ENCODE measurements at places on chromosomes 6 and 20.
A peak's percentile ranks its signal among the peaks of the same experiment; 100 is the strongest.

- H3K36me3 ChIP-seq: no peaks in the 10 kb centered on the region
- no peaks in the 10 kb centered on the region for H3K27me3 ChIP-seq
- H3K4me3 ChIP-seq: no peak overlapping the region
These were observed 178.2 kb upstream of the HEY2 start for GRCh38 chr6:125571207-125571755.

GRCh38 chr6:136012198-136012887 is 160.8 kb downstream of the PDE7B start:
- no peak for DNase-seq
- H3K27ac ChIP-seq: no peak overlapping the region
- H3K4me3 ChIP-seq: no peak overlapping the region
- H3K27me3 ChIP-seq: no peaks in the 10 kb centered on the region
- H3K36me3 ChIP-seq: no peaks in the 10 kb centered on the region

GRCh38 chr6:104955927-104956730 is 778 bp upstream of the LIN28B start:
- no peaks in the 10 kb centered on the region for H3K36me3 ChIP-seq
- H3K4me1 ChIP-seq: peaks cover 3% of the 10 kb centered on the region
- peak overlapping the region; percentile 94 for H3K27ac ChIP-seq

GRCh38 chr6:105482921-105483320 is 80.0 kb upstream of the PREP start:
- no peaks in the 10 kb centered on the region for H3K36me3 ChIP-seq
- H3K27ac ChIP-seq: no peak overlapping the region
- H3K27me3 ChIP-seq: no peaks in the 10 kb centered on the region
- H3K4me1 ChIP-seq: peaks cover 5% of the 10 kb centered on the region

DNA sequence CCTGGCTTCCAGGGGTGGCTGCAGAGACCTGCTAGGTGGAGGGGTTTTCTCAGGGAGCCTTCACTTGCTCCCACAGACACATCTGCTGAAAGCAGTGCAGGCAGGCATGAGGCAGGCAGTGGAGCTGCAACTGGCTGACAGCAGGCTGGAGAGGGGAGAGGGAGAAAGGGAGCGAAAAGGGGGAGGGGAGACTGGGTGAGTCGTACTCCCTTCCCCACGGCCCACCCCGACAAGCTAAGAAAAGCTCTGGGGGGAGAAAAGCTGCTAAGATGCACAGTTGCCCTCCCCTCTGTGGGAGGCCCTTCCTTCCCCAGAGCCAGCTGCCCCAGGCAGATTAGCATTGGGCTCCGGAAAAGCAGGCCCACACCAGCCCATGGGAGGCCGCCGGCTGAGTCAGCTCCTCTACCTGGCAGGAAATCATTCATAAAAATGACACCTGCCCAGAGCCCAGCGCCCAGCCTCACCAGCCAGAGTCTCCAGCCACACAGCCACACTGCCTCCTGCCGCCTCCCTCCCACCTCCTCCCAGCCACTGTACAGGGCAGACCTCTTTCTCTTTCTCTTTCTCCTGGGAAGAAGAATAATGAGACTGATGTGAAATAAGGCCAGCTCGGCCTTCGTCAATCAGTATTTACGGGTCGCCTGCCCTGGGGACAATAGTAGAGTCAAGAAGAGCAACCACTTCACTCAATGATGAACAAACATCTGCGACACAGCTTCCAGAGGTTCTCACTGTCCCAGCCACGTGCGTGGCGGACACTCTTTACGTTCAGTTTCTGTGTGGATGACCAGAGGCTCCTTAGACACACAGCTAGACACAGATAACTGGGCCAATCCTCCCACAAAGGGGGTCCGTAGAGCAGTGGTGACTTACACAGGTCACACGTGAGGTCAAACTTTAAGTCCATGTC is 7.7 kb upstream of the C20orf203 start:
- no peaks in the 10 kb centered on the region for H3K36me3 ChIP-seq
- peak overlapping the region; percentile 62 for H3K27ac ChIP-seq
- H3K27me3 ChIP-seq: no peaks in the 10 kb centered on the region
- no peak overlapping the region for H3K4me3 ChIP-seq

- peak; percentile 78 for DNase-seq
- no peak overlapping the region for H3K4me3 ChIP-seq
- H3K27ac ChIP-seq: no peak overlapping the region
- no peaks in the 10 kb centered on the region for H3K36me3 ChIP-seq
- peaks cover 3% of the 10 kb centered on the region for H3K4me1 ChIP-seq
These were observed 184.2 kb upstream of the BMP2 start for GRCh38 chr20:6583134-6583738.

DNA sequence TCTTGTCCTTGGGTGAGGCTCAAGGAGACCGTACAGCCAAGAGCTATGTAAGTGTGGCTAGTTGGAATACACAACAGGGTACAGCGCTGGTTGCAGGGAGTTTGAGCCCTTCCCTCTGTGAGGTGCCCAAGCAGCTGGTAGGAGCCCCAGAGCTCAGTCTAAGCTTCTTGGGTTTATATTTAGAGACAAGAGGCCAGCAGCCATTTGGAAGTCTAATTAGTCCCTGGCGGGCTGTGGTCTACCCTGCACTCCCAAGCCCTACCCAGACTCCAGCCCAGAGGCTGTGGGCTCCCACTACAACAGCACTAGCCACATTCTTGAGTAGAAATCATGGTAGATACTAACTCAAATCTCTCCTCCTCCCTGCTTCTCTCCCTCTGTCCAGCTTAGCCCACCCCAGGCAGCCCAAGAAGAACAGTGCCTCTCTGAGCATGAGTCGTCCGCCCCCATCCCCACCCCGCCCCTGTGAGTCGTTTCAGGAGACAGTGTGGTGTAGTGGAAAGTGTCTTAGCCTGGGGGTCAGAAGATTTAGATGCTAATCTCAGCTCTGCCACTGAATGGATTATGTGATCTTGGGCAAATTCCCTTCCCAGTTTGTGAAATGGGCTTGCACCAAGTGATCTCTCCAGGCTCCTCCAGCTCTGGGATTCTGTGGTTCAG is 37.8 kb downstream of the EIF2S2 start:
- no peaks in the 10 kb centered on the region for H3K4me1 ChIP-seq
- peaks cover 51% of the 10 kb centered on the region for H3K36me3 ChIP-seq
- H3K4me3 ChIP-seq: no peak overlapping the region
- H3K27ac ChIP-seq: no peak overlapping the region
- no peaks in the 10 kb centered on the region for H3K27me3 ChIP-seq
